Endothelial cell of umbilical vein (primary cell): ENCODE measurements at places on chromosomes 2 and 18. TPM values are rescaled to one million over a fixed set of nuclear protein-coding genes. Genes with fewer than 3 reads are reported as not detected.

GRCh38 chr18:78242254-78242643 is 737.4 kb upstream of the SALL3 start:
- H3K4me1 ChIP-seq, result no peaks in the 10 kb centered on the region
- no peaks in the 10 kb centered on the region for H3K36me3 ChIP-seq
- DNase-seq, result no peak
- H3K27ac ChIP-seq, result no peak overlapping the region

DNA sequence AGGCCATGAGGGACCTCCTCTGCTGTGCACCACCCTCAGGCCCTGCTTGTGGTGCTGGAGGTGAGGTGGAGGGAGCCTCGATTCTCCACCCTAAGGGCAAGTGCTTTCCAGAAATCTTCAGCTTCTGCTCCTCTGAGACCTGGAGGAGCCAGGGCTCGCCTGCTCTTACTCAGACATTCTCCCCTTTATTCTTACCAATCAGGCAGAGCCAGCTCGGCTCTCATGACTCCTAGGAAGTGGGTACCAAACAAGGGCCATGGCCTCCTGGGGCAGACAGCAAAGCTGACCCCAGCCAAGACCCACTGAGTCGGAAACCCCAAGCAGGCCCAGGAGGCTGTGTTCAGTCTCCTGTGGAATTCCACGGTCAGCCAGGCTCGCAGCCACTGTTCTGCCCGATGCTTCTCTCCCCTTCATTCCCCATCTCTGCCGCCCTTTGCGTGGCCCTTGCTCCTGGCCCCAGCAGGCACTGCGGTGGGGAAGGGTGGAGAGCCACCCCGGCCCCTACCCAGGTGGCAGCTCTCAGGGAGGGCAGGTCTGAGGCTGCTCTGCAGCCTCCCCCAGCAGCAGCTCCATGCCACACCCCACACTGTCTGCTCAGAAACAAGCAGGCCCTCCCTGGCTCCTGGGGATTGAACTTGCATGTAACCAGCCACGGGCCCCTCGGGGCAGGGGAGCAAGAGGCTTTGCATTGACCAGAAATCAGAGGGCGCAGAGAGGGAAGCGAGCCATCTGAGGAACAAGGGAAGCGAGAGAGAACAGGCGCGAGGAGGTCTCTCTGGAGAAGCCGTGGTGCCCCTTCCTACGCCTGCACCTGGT is 24.0 kb downstream of the HS1BP3 start:
- H3K4me3 ChIP-seq, result no peak overlapping the region
- H3K4me1 ChIP-seq, result no peaks in the 10 kb centered on the region
- H3K27ac ChIP-seq, result no peak overlapping the region
- H3K27me3 ChIP-seq, result no peaks in the 10 kb centered on the region

DNA sequence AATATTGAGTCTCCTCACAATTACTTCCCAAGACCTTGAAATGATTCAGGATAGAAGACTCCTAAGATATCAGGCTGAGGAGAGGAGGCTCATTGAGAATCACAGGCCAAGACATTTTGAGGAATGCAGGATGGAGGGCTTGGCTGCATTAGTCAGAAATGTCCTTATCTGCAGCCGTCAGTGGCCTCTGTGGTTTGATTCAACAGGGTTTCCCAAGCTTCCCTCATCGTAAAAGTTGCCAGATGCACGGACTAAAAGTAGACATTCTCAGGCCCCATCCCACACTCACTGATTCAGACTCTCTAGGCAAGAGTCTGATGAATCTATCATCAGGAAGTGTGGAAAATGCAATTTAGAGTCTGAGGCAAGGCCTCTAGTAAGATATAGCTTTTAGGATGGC is 34.0 kb upstream of the TMEM178A start:
- no peaks in the 10 kb centered on the region for H3K36me3 ChIP-seq
- no peak overlapping the region for H3K4me3 ChIP-seq
- no peaks in the 10 kb centered on the region for H3K4me1 ChIP-seq
- peaks cover 2% of the 10 kb centered on the region for H3K27me3 ChIP-seq

DNA sequence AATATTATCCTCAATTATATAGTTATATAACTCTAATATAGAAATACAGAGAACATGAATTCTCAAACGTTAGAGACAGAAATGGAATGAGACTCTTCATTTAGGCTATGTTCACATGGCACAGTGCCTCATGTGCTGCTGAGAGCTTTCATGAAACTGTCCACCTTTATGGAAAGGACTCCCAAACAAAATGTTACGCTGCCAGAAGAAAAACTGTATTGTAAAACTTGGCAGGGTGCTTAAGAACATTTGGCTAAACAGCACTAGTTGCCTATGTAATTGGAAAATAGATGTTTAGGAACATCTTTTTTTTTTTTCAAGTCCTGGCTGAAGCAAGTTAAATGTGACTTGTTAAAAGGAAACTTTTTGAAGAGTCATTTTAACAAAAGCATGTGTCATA is 396.0 kb downstream of the ERBB4 start:
- H3K27me3 ChIP-seq, result no peaks in the 10 kb centered on the region
- no peaks in the 10 kb centered on the region for H3K4me1 ChIP-seq
- no peak for DNase-seq
- H3K27ac ChIP-seq, result no peak overlapping the region
- H3K36me3 ChIP-seq, result no peaks in the 10 kb centered on the region
- no peak overlapping the region for H3K4me3 ChIP-seq

DNA sequence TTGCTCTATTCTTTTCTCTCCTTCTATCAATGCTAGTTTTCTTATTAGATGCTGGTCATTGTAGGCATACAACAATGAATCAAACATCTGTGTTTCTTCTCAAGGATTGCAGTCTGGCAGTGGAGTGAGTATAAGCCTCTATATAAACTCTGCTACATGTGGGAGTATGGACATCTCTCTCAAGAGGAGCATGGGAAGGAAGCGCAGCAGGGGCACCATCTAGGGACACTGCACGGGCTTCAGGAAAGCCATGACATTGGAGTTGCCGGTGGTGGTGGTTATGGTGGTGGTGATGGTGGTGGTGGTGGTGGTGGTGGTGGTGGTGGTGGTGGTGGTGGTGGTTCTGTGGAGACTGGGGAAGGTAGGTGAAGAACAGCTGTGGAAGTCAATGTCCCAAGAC is 462.6 kb downstream of the RNF144A start:
- DNase-seq, result no peak
- no peaks in the 10 kb centered on the region for H3K36me3 ChIP-seq

TTR gene
- total RNA-seq, result not detected in 2 replicates

GRCh38 chr2:189698020-189698887 is 23.8 kb downstream of the ANKAR start:
- DNase-seq, result peak; percentile 60
- no peak overlapping the region for H3K27ac ChIP-seq
- no peaks in the 10 kb centered on the region for H3K36me3 ChIP-seq
- H3K4me1 ChIP-seq, result no peaks in the 10 kb centered on the region

KCNG3 gene
- 0.15 TPM in 1 of 2 replicates, not detected in the other for total RNA-seq

GRCh38 chr2:10303694-10304378 is 1.1 kb downstream of the HPCAL1 start:
- H3K27ac ChIP-seq, result no peak overlapping the region
- peak overlapping the region; percentile 78 for H3K4me3 ChIP-seq
- peaks cover 12% of the 10 kb centered on the region for H3K4me1 ChIP-seq
- no peaks in the 10 kb centered on the region for H3K36me3 ChIP-seq
- peak; percentile 63 for DNase-seq
- no peaks in the 10 kb centered on the region for H3K27me3 ChIP-seq

HOXD12 gene
- total RNA-seq, result not detected in 2 replicates

DNA sequence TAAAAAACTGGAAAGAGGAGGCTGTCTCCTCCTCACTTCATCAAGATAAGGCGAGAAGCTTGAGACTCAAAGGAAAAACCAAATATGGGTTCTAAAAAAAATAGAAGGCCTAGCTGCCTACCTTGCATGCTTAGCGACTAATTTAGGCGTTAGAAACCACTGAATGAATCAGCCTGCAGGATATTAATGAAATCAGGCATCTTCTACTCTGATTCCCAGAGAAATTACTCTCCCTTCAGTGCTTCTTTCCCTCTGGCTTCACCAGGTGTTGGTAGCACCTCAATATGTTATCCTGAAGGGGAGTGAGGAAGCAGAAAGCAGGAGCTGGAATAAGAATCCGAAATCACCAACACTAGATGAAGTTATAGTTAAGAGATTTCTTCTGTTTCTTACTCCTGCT is 749.8 kb upstream of the NRXN1 start:
- H3K27me3 ChIP-seq, result no peaks in the 10 kb centered on the region
- H3K4me3 ChIP-seq, result no peak overlapping the region
- no peak overlapping the region for H3K27ac ChIP-seq
- no peaks in the 10 kb centered on the region for H3K4me1 ChIP-seq
- no peaks in the 10 kb centered on the region for H3K36me3 ChIP-seq

DNA sequence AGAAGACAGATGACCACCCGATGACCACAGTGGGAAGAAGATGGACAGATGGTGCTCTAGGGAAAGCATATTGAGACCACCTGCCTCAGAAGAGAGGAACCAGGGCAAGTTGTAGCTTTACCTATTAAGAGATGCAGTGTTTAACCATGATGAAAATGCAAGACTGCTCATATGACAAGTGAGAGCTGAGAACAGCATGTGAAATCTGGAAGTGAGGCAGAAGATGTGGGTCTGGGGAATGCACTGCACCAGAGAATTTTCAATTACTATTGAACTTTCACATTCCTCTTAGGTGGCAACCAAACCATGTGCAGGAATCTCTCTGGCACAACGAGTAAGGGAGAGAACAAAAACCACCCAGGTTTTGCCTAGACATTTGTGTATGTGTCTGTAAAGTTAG is 184.8 kb upstream of the CRIM1 start:
- no peaks in the 10 kb centered on the region for H3K36me3 ChIP-seq
- no peak overlapping the region for H3K4me3 ChIP-seq
- H3K4me1 ChIP-seq, result no peaks in the 10 kb centered on the region
- H3K27me3 ChIP-seq, result peaks cover 3% of the 10 kb centered on the region
- DNase-seq, result no peak

- no peaks in the 10 kb centered on the region for H3K27me3 ChIP-seq
- H3K4me3 ChIP-seq, result no peak overlapping the region
- no peak for DNase-seq
- no peaks in the 10 kb centered on the region for H3K36me3 ChIP-seq
These were observed 55.6 kb downstream of the MTA3 start for GRCh38 chr2:42624047-42624446.

DNA sequence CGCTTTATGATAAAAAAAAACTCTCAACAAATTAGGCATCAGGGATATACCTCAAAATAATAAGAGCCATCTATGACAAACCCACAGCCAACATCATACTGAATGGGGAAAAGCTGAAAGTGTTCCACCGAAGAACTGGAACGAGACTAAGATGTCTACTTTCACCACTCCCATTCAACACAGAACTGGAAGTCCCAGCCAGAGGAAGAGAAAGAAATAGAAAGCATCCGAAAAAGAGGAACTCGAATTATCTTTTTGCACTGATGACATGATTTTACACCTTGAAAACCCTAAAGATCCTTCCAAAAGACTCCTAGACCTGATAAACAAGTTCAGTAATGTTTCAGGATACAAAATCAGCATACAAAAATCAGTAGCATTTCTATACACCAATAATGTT is 121.6 kb downstream of the ZRANB3 start:
- no peak for DNase-seq
- no peak overlapping the region for H3K4me3 ChIP-seq
- H3K36me3 ChIP-seq, result no peaks in the 10 kb centered on the region

DNA sequence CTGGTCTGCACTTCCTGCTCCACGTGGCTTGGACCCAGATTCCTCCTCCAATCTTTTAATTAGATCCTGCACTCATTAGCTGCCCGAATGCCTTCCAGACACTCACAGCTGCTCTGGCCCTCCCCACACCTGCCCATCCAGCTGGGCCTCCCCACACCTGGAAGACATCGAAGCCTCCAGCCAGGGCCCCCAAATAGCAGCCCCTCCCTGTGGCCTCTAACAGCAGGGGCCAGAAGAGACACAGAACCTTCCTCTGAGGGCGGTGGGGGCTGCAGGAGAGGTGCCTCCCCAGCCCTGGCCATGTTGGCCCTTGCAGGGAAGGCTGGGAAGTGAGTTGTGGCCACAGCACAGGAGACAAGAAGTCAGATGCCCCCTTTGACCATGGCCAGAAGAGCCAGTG is 252.8 kb downstream of the DYSF start:
- DNase-seq, result no peak
- no peak overlapping the region for H3K27ac ChIP-seq
- H3K27me3 ChIP-seq, result peaks cover 4% of the 10 kb centered on the region
- H3K4me3 ChIP-seq, result no peak overlapping the region
- no peaks in the 10 kb centered on the region for H3K36me3 ChIP-seq

GRCh38 chr2:55054106-55054875 is 4.0 kb upstream of the RTN4 start:
- no peak overlapping the region for H3K27ac ChIP-seq
- H3K36me3 ChIP-seq, result no peaks in the 10 kb centered on the region
- no peak overlapping the region for H3K4me3 ChIP-seq
- no peaks in the 10 kb centered on the region for H3K27me3 ChIP-seq
- no peak for DNase-seq
- H3K4me1 ChIP-seq, result peaks cover 17% of the 10 kb centered on the region
